ENCODE measurements at places on chromosomes 16 and 17. TPM values are rescaled to one million over a fixed set of nuclear protein-coding genes. Genes with fewer than 3 reads are reported as not detected.

The OR2C1 gene
- total RNA-seq, result not detected

DNA sequence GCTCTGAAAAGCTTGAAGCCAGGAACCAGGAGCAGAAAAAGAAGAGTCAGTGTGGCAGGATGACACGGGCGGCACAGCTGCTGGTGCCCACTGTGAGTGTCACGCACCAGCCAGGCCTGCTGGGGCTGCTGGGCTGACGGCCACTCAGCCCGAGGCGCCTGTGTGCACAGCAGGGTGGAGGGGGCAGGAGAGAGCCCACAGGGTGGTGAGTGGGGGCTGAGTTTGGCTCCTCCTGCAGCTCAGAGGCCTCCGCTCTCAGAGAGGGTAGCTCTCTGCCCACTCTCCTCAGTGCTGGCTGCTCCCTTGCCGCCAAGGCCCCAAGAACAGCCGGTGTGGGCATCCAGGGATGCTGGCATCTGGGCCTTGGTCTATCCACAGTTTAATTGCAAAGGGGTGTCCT lies 59.6 kb downstream of the GSG1L start:
- no peak for DNase-seq

DNA sequence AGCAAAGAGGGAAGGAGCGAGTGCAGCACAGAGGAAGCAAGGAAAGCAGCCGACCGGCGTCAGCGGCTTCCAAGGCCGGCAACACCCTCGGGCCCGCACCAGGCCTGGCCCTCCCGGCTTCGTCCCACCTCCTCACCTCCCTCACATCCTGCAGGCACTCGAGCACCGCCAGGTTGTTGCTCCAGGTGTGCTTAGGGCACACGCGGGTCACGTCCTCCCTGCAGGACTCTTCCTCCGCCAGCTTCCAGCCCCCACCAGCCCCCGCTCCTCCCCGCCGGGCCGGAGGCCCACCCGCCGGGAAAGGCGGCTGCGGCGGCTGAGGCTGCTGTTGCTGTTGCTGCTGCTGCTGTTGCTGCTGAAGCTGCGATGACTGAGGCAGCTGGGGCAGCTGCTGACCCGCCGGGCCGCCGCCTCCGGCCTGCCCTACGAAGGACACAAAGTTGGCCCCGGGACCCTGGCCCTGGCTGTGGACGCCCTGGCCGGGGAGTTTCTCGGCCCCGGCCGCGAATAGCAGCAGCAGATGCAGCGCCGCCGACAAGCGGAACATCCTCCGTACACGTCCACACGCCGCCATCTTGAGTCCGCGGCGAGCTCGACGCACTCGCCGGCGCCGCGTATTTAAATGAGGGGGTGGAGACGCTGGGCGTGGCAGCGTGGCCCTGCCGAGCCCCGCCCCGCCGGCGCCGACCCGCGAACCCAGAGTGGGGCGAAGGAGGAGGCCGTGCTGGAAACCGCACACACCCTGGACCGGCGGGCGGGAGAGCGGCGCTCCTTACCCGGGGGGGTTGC lies at the start of gene GLG1:
GLG1 (minus strand) TSS at position 594 of the 789 bp plus-strand sequence; CDS start at position 574, 20 bp downstream.
- peak; percentile 96 for DNase-seq

DNA sequence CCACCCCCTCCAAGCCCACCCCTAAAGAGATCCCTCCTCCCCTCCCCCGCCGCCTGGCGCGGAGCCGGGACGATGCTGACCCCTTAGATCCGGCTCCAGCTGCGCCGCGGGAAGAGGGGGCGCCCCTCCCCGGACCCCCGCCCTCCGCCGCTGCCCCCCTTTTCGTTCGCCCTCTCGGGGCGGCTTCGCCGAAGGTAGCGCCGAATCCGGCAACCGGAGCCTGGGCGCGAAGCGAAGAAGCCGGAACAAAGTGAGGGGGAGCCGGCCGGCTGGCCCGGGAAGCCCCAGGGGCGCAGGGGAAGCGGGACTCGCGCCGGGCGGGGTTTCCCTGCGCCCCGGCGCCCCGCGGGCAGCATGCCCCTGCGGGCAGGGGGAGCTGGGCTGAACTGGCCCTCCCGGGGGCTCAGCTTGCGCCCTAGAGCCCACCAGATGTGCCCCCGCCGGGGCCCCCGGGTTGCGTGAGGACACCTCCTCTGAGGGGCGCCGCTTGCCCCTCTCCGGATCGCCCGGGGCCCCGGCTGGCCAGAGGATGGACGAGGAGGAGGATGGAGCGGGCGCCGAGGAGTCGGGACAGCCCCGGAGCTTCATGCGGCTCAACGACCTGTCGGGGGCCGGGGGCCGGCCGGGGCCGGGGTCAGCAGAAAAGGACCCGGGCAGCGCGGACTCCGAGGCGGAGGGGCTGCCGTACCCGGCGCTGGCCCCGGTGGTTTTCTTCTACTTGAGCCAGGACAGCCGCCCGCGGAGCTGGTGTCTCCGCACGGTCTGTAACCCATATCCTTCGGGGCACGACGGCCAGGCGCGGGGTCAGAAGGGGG lies 623 bp downstream of the CACNA1G start:
- no peak for DNase-seq

- peak; percentile 91 for DNase-seq
Observed at GRCh38 chr17:43673516-43674323, 12.0 kb upstream of the MEOX1 start.
